Cardiac septum (tissue), 1 donor: ENCODE measurements at places on chromosomes 12 and 14. TPM values are rescaled to one million over a fixed set of nuclear protein-coding genes. Genes with fewer than 3 reads are reported as not detected.

The SLC2A13 gene
- 13.0 TPM for total RNA-seq

The NUBPL gene
- total RNA-seq, result 19.5 TPM

The POTEM gene
- not detected for total RNA-seq

The ITGB7 gene
- 1.4 TPM for total RNA-seq

The KLRC1 gene
- total RNA-seq, result 0.16 TPM

The BIN2 gene
- total RNA-seq, result 2.4 TPM

The CMTM5 gene
- total RNA-seq, result not detected

The CD163L1 gene
- total RNA-seq, result 3.1 TPM

The PDE6H gene
- total RNA-seq, result not detected

The RFX4 gene
- not detected for total RNA-seq

The KRT83 gene
- total RNA-seq, result not detected

The EIF2B2 gene
- total RNA-seq, result 36.4 TPM
